ENCODE measurements at places on chromosomes 2 and 18. TPM values are rescaled to one million over a fixed set of nuclear protein-coding genes. Genes with fewer than 3 reads are reported as not detected.

The ADD2 gene
- 1.8 TPM for polyA plus RNA-seq

The NRP2 gene
- polyA plus RNA-seq: 11.7 TPM

DNA sequence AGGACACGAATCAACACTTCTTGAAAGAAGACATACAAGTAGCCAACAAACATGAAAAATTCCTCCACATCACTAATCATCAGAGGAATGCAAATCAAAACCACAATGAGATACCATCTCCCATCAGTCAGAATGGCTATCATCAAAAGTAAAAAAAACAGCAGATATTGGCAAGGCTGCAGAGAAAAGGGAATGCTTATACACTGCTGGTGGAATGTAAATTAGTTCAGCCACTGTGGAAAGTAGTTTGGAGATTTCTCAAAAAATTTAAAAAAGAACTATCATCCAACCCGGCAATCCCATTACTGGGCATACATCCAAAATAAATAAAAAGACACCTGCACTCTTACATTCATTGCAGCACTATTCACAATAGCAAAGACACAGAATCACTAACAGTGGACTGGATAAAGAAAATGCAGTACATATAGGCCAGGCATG, 78.7 kb downstream of the GRB14 start:
- DNase-seq: no peak

GRCh38 chr2:193331676-193332075, 1136.9 kb upstream of the TMEFF2 start:
- DNase-seq: peak; percentile 24

The ABCG8 gene
- 0.09 TPM for polyA plus RNA-seq

DNA sequence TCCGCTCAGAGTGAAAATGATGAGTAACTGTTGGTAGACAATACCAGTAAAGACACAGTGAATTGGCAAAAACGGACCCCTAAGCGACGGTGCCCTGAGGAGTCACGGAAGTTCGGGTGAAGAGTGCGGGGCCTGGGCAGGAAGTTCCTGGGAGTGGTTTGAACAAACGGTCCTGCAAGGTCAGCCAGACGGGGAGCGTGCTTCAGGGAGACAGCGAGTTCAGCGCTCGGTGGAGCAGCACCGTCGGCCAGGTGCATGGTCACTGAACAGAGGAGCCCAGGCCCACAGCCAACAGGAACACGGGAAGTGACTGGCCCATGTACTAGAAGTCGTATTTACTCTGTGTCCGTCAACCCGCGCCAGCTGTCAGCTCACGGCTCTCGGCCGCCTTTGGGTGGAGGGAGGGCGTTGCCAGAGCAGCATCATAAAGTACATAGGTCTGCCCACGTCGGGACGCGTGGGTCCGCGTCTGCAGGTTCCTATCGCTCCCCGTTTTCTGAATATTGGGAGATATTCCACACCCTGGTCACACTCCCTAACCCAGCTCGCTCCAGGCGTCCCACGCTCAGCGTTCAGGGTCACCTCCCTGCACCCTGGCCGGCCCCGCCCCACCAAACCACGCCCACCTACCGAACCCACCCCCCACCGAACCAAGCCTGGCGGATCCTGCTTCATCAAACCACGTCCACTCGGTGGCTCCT, 75.6 kb upstream of the UXS1 start:
- no peak for DNase-seq

The SNTG2 gene
- polyA plus RNA-seq: 0.46 TPM

- DNase-seq: no peak
Observed at GRCh38 chr2:172063446-172063845, 21.9 kb upstream of the DLX1 start.

The GALR1 gene
- polyA plus RNA-seq: 0.01 TPM

- DNase-seq: no peak
Observed at GRCh38 chr2:209640358-209640757, 131.3 kb upstream of the UNC80 start.

The CCDC74A gene
- 1.8 TPM for polyA plus RNA-seq

DNA sequence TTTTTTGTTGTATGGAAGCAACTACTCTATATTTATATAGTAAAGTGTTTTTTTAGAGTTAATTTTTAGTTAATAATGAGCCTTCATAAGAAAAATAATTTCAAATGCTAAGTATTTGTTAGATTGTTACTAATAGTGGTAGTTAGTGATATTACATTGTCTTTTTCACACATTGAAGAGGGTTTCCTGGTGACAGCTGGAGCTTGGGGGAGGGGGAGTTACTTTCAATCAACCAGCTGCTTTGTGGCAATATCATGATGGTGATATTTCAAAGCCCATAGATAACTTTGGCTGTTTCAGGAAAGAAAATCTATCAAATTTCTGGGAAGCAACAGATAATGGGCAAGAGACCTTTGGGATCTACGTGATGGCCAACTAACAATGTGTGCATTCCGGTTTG, 4.1 kb downstream of the RHBDD1 start:
- DNase-seq: no peak

The KATNAL2 gene
- polyA plus RNA-seq: 6.8 TPM

DNA sequence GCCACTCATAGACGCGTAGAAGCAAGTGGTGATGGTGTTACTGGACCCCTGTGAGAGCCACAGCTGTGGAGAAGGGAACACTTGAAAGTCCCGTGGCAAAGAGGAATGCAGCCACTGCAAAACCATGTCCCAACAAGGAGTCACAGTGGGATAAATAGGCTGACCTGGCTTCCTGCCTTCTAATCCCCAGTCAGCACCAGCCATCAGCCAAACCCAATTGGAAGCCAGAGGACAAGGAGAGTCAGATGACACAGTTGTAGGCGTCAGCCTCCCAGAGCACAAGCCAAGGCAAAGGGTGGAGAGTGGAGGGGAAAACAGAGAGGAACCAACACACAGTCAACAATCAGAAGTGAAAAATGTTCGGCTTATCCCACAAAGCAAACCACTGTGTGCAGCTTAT, 5.5 kb upstream of the CYBRD1 start:
- no peak for DNase-seq

- no peak for DNase-seq
Observed at GRCh38 chr2:9821805-9822445, 21.3 kb upstream of the TAF1B start.

The LYG2 gene
- 0.22 TPM for polyA plus RNA-seq

DNA sequence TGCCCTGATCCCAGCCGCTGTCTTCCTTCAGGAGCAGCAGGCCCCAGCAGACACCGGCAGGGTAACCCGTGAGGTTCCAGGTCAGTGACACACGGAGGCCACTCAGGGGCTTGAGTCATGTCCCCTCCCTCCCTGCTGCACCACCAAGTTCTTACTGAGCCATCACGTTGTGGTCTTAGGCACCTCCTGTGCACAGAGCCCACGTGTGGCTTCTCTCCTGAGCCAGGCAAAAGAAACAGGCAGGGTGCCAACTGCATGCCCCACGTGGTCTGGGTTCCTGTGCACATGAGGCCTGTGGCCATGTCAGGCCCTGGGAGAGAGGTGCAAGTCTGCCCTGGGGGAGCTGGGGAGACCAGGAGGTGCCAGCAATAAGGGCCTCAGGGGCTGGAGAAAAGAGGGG, 264.8 kb downstream of the KLHL29 start:
- no peak for DNase-seq

DNA sequence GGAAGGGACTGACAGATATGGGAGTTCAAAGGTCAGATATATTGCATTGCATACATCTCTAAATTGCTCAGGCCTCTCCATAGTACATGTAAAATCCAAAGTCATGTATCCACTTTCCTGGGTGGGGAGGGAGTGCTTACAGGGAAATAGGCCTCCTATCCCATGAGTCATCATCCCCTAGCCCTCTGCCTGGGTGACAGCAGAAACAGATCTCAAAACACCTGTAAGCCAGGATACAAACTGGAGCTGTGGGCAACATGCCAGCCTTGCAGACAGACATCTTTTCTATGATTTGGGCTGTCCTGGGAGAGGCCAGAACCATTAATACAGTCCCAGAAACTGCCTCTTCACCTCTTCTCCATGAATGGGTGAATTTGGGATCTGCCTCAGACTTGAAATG, 4.8 kb downstream of the ALK start:
- DNase-seq: no peak

- DNase-seq: no peak
Observed at GRCh38 chr2:156908825-156909224, 348.7 kb upstream of the GALNT5 start.

DNA sequence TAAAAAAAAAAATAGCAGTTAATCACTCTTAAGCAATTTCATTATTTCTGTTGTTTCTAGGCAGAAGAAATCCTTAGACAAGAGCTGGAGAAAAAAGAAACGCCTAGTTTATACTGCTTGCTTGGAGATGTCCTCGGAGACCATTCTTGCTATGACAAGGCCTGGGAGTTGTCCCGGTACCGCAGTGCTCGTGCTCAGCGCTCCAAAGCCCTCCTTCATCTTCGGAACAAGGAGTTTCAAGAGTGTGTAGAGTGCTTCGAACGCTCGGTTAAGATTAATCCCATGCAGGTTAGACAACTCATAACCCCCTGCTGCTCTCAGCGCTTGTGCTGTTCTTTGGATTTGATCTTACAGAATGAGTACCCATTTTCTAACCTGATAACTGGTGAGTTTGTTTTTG, 130.4 kb downstream of the TTC27 start:
- DNase-seq: no peak

- no peak for DNase-seq
Observed at GRCh38 chr2:79585701-79586433, 73.0 kb downstream of the CTNNA2 start.
